ENCODE measurements at places on chromosomes 16 and 17.

- DNase-seq = no peak
These were observed 124.0 kb downstream of the HIC1 start for GRCh38 chr17:2178798-2179501.

DNA sequence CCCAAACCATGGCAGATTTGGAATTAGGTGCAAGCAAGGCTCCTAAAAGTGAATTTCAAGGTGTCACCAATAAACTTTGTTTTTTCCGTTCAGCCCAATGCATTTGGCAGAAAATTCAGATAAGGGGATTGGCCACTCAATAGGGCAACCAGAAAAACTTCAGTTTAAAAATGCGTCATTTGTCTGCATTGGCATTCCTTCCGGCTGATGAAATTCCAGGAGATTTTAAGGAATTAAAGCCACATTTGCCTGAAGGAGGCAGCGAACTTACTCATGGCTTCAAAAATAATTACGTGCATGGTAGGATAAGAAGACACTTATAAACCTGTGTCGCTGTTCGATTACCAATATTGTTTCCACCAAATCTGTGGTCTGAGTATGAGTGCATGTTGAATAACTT, 151.9 kb downstream of the SALL1 start:
- no peak for DNase-seq

DNA sequence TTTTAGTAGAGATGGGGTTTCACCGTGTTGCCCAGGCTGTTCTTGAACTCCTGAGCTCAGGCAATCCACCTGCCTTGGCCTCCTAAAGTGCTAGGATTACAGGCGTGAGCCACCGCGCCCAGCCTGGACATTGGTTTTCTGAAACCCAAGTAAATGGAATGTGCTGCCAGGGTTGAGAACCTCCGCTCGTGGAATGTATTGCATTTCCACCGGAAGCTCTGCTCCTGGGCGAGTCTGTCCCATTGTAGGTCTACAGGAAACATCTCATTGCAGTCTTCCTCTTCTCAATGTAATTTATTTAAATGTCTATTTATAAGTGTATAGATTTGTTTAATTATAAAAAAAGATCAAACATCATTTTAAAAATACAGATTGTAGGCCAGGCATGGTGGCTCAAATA, 57.4 kb upstream of the HAPSTR1 start:
- no peak for DNase-seq

- no peak for DNase-seq
These were observed 32.8 kb upstream of the METRNL start for GRCh38 chr17:83046448-83047181.

- no peak for DNase-seq
These were observed 226.4 kb upstream of the PSMD7 start for GRCh38 chr16:74070237-74070636.
